Renal pelvis (tissue), 12 donors: ENCODE measurements at places on chromosomes 12 and 14. TPM values are rescaled to one million over a fixed set of nuclear protein-coding genes. Genes with fewer than 3 reads are reported as not detected.

Gene FBXW8
- 25.9 TPM for polyA plus RNA-seq

Gene HOXC6
- 40.5 TPM for polyA plus RNA-seq

Gene ATG2B
- 26.8 TPM for polyA plus RNA-seq

Gene ETV6
- 13.1 TPM for polyA plus RNA-seq

Gene REM2
- 2.1 TPM for polyA plus RNA-seq

Gene P2RX2
- 1.6 TPM for polyA plus RNA-seq

Gene ASCL1
- polyA plus RNA-seq, result not detected

Gene CLEC4C
- polyA plus RNA-seq, result not detected

Gene KIF26A
- polyA plus RNA-seq, result 12.6 TPM
